Activated CD4-positive, CD25-positive, alpha-beta regulatory T cell treated with anti-CD3 and anti-CD28 coated beads, Interleukin-2, amount 50 U/mL, for 72 hours (primary cell): ENCODE measurements at places on chromosomes 11 and 22.

GRCh38 chr11:120090411-120090810 is 47.5 kb downstream of the TRIM29 start:
- no peak for DNase-seq

DNA sequence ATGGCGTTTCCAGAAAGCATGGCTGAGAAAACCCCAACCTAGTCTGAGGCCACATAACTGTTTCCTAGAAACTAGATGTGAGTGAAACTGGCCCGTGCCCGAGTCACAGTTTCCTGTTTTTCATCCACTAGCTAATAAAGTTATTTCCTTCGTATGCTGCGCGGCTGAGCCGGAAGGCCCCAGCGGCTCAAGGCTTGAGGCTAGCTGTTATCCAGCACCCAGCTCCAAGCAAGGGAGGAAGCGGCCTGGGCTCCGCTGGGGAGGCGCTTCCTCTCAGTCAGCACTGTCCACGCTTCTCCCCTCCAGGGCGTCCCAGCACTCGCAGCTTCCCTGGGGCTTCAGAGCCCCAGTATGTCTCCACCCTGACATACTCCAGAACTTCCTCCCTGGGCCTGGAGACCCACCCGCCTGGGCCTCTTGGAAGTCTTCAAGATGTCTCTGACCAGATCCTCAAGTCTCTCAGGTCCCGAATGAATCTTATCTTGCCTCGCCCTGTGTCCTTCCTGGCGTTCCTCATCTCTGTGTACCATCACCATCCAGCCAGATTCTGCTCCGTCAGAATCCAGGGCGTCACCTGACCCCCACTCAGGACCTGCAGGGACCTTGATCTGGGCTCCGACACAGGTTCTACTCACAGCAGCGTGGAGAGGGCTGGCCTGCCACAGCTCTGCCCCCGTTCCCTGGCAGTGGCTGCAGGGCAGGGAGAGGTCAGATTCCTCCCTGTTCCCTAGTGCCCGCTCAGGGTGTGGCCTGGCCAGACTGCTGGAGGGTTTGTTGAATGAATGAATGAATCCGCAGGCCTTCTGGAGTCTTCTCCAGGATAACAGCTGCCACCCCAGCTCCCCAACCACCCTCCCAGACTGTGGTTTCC is 81.9 kb downstream of the LRRC32 start:
- DNase-seq: peak; percentile 69

GRCh38 chr11:34745195-34745594 is 124.3 kb downstream of the EHF start:
- DNase-seq: no peak

GRCh38 chr22:20012741-20013331 is 3.8 kb downstream of the ARVCF start:
- no peak for DNase-seq

DNA sequence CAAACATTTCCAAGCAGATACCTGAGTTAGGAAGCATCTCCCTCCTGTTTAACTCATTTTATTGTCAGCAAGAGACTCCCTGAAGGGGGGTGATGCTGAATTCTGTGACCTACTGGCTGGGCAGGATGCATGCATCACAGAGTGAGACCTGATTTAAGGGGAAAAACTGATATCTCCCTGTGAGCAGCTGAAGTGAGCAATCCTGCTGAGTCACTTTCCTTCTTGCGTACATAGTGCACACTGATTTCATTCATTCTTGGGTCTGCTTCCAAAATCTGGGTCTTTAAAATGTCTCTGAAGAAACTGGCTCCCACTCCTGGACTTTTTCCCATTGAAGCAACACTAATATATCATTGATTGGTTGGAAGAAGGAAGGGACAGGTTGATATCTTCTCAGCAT is 23.3 kb downstream of the P4HA3 start:
- no peak for DNase-seq

DNA sequence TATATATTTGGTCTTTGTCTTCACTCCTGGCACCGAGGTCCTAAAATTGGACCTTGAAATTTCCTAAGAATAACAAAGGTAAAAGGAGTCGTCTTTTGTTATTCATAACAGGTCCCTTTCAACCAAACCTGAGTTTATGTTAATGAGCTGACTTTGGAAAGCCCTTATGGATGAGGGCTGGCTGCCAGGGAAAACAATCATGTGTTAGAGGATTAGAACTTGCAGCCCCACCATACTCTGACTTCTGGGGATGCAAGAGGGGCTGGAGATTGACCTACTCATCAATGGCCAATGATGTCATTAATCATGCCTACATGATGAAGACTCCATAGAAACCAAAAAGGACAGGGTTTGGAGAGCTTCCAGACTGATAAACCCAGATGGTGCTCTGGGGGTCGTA is 118.9 kb downstream of the MRTFA start:
- no peak for DNase-seq

- no peak for DNase-seq
Observed at GRCh38 chr11:102485095-102485722, 32.6 kb upstream of the TMEM123 start.

- no peak for DNase-seq
Observed at GRCh38 chr11:79219186-79220045, 221.4 kb downstream of the TENM4 start.

DNA sequence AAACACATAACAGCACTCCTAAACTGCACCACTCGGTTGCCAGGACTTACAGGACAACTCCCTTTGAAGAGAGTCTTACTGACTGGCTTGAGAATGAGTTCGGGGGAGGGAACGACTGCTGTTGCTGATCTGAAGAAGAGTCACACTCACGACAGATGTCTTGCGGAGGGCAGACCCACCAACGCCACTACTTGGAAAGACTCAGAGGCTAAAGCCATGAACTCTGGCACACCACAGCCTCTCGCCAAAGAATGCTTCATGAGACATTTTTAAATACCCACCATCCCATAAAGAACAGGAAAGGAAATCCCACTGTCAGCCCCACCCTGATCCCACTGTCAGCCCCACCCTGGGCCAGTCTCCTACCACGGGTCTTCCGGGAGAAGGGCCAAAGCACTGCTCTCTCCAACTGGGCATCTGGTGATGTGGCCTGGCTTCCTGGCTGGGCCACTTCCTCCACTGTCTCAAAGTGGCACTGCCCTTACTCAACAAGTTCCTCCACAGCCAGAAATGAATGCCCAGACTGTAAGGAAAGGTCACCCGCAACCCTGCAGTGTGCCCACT is 73.6 kb downstream of the MICAL3 start:
- no peak for DNase-seq

- peak; percentile 61 for DNase-seq
Observed at GRCh38 chr22:41603873-41604332, 14.3 kb upstream of the PMM1 start.

- DNase-seq: no peak
Observed at GRCh38 chr22:42174062-42174461, 43.5 kb upstream of the CYP2D6 start.

DNA sequence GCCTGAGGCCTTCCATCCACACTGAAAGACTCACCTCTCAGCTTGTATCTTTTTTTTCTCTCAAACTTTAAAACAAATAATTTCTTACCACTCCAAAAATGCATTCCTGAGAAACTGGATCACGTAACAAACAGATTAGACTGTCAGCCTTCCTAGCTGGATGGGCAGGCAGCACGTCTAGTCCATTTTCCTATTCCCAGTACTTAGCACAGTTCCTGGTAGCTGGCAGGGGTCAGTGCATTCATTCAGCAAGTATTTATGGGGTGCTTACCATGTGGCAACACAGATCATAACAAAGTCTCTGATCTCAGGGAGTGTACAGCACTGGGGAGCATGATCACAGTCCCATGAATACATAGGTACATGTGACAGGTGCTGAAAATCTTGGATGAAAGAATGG is 89.6 kb downstream of the UBASH3B start:
- no peak for DNase-seq

DNA sequence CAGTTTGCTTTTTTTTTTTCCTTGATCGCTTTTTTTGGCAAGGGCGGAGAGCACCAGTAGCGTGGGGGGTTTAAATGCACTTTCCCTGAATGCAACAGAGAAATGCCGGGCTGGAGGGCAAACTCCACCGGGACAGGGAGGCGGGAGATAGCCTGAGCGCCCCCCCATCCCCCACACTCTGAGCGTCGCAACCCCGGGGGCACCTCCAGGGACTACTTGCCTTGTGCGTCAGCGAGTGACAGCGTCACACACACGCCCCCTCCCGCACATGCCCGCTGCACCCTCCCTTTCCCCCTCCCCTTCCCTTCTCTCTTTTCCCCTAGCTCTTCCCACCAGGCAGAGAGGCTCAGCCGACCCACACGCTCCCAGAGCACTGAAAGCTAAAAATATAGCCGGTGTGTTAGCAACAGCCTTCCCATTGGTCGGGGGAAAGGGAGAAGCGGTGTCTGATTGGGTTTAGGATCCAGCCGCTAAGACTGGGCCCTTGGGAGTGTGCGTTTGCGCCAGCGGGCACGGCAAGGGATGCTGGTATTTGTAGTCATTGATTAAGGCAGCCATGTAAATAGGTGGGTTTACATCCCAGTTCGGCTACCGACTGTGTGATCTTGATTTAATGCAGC is 1.7 kb upstream of the TOB2 start:
- DNase-seq: peak; percentile 79

DNA sequence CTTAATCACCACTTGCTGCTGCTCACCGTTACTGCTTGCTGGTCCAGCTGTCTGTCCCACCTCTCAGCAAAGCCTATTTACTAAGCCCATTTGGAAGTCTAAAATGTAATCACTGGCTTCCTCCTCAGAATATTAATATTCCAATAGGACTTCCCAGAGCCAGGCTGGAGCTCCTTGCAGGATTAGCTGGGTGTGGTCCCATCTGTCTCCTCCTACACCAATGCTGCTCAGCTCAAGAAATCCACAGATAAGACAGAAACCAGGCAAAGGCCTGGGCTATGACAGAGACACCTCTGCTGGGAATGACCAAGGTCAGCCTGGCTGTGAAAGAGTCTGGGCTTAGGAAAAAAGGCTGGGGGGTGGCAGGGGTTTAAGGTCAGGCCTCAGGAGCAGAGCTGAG is 317.8 kb downstream of the BUD13 start:
- no peak for DNase-seq

- DNase-seq: peak; percentile 90
Observed at GRCh38 chr11:2888266-2888968, 2.8 kb upstream of the CDKN1C start.

DNA sequence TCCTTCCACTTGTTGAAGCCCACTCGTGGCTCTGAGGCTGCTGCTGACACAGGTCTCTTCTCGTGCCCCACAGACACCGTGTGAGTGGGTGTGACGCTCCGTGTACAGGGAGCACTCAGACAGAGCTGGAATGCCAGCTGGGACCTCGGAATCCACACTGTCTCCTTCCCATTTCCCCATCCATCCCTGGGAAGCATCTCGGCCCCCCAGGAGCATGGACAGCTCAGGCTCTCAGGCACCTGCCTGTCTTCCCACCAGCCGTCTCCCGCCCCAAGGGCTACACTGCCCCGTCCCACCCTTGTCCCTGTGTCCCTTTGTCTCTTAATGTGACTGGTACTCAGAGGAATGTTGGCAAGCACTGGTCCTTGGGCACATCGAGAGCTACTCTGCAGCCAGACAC is 63.8 kb downstream of the ARHGAP8 start:
- DNase-seq: no peak

GRCh38 chr11:8315463-8315862 is 51.8 kb upstream of the LMO1 start:
- no peak for DNase-seq

DNA sequence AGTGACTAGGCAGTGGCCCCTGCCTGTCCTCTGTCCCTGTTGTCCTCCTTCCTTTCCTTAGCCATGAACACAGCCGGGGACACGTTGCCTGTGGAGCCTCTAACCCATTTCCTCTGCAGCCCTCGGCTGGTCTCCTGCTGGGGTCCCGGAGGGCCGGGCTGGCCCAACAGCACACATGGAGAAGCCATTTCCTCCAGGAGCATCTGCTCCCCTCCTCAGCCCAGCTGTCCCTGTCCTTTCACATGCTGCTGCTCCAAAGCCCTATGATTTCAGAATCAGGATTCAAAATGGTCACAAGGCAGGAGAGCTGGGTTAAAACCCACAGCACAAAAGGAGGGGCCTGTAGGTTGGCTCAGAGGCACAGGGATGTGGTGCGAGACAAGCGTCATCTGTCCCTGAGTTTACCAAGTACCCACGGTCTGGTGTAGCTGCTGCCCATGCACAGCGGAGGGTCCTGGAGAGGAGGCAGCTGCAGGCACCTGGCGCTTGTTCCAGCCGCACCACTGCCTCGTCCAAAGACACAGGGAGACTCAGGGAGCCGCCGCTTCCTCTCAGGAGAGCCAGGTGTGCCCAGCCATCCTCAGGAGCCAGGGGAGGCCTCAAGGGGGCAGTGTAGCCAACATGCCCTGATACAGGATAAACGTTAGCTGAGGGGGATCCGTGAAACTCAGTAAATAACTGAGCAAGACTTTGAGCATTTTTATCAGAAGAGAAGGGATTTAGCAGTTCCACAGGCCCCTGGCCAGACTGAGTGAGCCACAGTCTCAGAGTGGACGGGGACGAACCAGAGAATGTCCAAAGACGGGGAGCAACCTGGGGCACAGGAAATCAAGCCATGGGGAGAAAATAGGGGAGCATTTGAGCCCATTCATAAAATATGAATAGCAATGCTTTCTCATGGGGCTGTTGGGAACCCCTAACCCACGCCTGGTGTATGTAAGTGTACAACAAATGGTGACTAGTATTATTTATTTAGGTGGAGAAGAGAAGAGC is 3.9 kb upstream of the VSIG10L2 start:
- peak; percentile 48 for DNase-seq

GRCh38 chr11:113906038-113906437 is 1.4 kb downstream of the HTR3B start:
- no peak for DNase-seq

- DNase-seq: peak; percentile 46
Observed at GRCh38 chr11:123083623-123084029, 21.7 kb upstream of the HSPA8 start.

DNA sequence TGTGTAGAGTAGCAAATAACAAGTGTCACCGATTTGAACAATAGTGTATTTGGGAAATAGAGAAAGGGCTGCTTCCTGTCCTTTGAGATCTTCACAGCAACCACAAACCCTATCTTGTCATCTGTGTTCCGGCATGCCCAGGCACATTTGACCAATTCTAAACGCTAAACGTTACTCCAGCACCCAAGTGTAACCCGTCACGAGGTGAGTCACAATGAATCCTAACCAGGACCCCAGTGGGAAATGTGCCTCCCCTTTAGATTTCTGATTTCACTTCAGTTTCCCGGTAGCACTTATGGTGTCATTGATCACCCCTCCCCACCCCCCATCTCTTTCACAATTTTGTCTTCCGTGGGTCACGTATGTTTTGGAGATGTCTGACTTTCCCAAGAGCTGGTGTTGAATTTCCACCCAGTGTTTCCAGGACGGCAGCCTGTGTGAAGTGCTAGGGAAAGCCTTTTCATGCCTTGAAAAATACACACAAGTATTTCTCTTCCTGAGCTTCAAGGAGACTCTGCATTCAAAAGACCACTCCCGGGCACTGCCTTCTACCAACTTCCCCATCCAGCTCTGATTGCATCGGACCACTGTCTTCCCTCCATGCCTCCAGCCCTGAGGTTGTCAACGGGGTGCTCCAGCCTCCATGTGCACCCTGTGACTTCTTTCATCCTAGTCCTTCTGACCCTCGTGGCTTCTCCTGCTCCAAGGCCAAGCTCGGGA is 10.5 kb upstream of the C11orf24 start:
- DNase-seq: no peak

DNA sequence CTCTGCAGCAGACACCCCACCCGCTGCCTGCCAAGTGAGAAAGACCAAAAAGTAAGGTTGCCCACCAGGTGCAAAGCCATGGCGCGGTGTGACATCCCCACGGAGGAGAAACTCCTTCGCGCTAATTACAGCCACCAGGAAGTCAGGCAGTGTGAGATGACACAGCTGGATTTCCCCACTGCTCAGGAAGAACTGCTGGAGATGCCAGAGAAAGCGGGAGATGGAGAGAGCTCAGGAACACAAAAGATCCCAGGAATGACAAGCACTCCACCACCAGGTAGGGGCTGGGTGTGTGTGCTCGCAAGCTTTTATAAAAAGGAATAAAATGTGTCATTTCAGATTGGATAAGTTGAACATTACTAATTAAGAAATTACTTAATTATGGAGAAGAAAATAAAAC is 292.7 kb downstream of the OPCML start:
- no peak for DNase-seq
